ENCODE measurements at places on chromosomes 12 and 14.

GRCh38 chr12:99277591-99278379 lies 369.8 kb upstream of the GARIN6 start:
- no peak for DNase-seq

DNA sequence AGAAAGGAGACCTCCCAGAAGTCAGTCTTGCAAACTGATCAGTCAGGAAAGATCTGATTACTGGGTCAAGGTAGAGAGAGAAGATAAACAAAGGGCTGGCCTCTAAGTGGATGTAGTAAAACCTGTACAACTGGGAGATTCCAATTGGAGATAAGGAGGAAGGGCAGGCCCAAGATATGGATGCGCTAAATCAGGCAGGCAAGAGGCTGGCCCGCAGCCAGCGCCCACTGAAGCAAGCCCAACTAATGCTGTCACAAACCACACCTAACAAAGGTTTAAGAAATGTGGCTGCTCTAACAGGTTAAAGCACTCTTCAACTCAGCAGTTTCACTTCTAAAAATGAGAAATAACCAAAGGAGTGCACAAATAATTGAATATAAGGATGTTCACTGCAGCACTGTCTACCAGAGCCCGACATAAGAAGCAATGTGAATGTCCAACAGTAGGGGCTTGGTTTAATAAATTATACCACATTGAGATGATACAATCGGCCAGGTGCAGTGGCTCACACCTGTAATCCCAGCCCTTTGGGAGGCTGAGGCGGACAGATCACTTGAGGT lies 4.7 kb downstream of the GLTP start:
- no peak for DNase-seq

- DNase-seq = no peak
Observed at GRCh38 chr14:76910371-76910890, 84.2 kb downstream of the LRRC74A start.

GRCh38 chr12:47039756-47040155 lies 39.7 kb upstream of the PCED1B start:
- DNase-seq = no peak

- DNase-seq = no peak
Observed at GRCh38 chr14:40164083-40164482, 731.9 kb upstream of the FBXO33 start.

DNA sequence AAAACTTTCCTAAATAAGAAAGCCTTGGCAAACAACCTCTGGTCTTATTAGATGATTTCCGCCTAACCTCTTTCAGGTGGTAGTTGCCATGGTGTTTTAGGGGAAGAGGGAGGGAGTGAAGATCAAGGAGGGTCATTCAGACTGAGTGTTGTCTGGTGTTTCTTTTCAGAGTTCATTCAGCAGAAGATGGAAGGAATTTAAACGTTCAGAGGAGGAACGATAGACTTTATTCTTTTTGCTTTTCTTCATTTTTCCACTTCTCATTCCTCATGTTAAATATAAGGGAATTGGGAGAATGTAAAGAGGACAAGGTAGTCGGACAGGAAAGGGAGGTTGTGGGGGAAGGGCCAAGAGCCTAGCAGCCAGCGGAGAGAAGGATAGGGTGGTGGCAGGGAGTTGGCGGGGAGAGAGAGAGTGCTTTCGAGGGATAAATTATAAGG lies 17.4 kb upstream of the SALL2 start:
- DNase-seq = no peak

GRCh38 chr14:54590481-54590880 lies 23.6 kb downstream of the SAMD4A start:
- DNase-seq = no peak

DNA sequence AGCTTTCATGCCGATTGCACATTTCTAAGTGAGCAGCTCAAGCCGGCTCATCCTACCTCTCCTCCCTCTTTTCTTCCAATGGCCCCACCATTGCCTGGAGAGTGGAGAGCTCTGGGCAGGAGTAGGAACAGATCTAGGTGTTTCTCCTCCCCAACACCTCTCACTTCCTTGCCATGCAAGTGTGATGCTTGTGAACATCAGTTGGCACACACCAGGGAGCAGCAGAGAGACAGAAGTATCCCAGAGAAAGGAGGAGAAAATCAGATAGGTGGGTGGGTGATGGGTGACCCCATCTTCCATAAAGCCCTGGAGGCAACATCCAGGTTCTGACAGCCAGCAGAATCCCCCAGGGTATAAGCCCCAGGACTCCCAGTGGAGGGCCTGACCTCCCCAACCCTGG lies 27.8 kb downstream of the NPC2 start:
- DNase-seq = no peak

DNA sequence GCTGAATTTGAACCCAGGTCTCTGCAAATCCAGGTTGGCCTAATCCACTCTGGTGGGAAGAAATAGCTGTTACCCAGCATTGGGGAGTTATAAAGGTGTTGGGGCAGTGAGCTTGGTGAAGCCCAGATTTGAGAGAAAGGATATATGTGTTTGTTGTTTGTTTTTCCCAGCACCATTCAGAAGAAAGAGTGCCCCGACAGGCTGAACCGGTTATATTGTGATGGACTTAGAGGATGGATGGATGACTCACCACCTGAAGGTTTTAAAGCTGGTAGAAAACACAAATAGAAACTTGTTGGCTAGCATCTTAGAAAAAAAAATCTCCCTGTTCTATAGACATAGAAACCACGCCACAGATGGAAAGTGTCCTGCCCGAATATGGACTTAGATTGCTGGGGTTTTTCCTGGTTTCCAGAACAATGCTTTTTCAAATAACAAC lies 404.6 kb downstream of the MED13L start:
- DNase-seq = no peak

DNA sequence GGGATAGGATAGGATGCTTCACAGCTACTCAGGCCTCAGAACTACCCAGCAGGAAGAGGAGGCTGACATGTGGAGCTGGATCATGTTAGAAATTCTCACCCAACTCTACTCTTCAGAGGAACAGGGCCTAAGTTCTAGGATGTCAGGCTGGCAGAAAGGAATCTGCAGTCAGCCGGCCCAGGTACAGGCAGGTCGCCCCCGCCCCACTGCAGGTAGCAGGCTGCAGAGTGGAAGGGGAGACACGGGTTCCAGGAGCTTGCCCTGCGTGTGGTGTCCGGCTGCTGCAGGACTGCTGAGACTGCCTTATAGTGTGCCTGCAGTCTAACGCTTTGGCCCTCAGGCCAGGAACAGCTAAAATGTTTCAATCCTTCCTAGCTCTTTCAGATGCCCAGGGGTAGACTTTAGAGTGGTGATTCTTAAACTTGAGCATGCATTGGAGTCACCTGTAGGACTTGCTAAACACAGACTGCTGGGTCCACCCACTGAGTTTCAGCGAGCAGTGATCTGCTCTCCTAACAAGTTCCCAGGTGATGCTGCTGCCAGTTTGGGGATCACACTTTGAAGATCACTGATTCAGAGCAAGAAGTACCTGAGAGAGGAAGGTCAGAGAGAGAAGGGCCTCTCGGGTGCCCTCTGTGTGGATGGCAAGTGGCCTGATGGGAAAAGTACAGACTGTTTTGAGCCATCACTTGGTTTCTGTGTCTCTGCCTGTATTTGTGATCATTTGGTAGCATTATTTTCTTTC lies 153.6 kb downstream of the PPM1H start:
- DNase-seq = no peak

- no peak for DNase-seq
Observed at GRCh38 chr14:90605430-90605829, 208.6 kb downstream of the CALM1 start.

- DNase-seq = no peak
Observed at GRCh38 chr12:84512751-84513150, 399.8 kb downstream of the SLC6A15 start.
